ENCODE measurements at places on chromosomes 2 and 18.

DNA sequence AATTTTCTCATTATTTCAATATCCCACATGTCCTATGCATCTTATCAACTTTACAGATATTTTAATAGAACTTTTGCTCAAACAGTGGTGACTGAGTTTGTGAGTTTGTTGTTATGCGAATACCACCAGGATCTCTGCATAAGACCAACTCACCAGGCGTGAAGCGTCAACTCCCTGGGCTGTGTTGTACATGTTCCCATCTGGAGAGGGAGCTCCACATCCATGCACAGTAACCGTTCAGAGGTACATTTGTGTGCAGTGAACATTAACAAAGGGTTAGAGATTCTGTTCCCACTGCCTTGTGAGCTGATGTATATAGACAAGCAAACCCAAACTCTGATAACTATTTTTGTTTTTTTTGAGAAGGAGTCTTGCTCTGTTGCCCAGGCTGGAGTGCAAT lies 188.7 kb downstream of the MYT1L start:
- DNase-seq: no peak

DNA sequence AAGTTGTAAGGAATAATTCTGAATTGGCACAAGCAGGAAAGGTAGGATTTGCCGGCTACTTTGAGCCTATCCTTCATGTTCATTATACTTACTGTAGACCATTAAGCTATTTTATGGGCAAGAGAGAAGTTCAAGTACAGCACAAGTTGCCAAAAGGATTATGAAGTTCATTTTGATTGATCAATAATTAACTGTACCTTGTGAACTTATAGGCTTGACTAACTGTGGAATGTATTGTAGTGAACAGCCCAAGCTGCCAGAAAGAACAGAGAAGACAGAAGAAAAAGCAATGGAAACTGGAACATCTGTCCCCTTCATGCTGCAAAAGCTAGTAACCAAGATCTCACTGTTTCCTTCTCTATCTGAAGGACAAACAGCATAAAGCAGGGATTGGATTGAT lies 810.1 kb upstream of the ZEB2 start:
- no peak for DNase-seq

DNA sequence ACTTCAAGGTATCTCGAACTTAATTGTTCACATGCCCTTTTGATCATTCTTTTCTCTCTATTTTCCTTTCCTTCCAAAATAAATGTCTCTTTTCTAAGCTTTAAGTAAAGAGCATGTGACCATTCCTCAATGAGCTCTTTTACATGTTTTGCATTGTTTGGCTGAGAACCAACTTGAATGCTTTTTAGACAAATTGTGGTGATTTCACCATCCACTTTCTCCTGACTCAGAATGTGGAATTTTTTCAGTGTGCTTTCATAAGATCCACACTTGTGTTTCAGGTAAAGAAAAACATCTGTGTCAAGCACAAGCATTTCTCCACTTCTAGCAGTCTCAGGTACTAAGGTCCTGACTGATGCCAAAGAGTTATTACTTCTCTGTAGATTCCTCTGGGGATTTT lies 10.7 kb downstream of the RBM43 start:
- no peak for DNase-seq

DNA sequence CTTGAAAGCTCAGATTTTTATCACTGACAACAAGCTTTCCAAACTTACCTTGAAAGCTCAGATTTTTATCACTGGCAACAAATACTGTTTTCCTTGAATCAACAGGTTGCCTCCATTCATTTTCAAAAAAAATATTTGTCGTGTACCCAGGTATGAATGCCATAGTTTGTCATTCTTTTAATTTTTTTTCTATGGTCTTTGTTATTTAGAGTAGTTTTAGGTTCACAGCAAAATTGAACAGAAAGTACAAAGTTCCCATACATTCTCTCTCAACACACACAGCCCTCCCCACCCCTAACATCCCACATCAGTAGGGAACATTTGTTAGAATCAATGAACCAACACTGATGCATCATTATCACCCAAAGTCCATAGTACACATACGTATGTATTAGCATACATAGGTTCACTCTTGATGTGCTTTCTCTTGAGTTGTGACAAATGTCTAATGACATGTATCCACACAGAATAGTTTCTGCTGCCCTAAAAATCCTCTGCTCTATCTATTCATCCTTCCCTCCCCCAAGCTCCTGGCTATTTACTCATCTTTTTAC lies 25.9 kb downstream of the WDR33 start:
- DNase-seq: no peak

GRCh38 chr2:36329746-36330472 lies 25.7 kb upstream of the CRIM1 start:
- DNase-seq: no peak

- no peak for DNase-seq
Measured at GRCh38 chr18:76615065-76615733, 120.2 kb upstream of the ZNF516 start.
